ENCODE measurements at places on chromosomes 2 and 18.

DNA sequence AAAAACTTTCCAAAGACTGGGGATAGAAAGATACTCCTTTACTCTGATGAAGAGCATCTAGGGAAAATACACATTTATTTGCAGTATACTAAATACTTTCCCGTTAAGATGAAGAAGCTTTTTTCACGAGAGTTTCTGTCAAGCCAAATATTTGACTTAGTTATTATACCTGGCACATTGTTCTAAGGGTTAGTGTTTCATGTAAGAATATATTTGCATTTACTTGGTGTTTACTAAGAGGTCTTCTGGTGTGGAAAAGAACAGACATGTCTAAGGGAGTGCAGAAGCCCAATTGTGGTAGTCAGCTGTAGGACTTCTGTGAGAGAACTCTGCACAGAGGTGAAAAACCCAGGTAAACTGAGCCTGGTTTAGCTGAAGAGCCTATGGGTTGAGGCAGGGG, 457.6 kb upstream of the SOX11 start:
- no peak for DNase-seq

- no peak for DNase-seq
Observed at GRCh38 chr2:165698444-165698884, 95.6 kb downstream of the GALNT3 start.

- no peak for DNase-seq
Observed at GRCh38 chr2:23009545-23010149, 375.3 kb upstream of the KLHL29 start.

DNA sequence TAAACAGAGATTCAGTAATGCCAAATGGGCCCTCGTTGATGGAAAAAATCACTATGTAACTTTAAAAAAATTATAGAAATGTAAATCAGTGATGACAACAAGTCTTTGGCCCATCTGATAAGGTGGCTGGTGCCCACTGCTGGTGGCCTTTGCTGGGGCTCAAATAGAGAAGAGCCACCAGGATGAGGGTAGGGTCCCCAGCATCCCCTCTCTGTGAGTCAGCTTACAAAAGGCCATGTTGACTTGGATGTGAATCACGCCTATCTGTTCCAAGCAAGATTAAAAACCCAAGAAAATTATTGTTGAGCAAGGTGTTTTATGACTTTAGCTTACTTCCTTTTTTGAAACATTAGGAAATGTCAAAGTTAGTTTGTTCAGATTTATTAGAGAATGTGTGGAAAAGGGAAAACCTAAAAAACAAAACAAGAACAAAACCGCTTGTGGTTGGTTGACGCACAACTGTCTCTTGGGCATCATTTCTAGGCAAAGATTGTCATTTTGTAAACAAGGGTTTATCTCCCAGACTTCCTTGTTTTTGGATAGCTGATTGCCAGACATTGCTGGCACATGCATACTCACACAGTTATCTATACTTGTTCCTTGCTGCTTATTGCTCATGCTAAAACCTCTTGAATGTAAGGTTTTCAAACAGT, 53.7 kb upstream of the ZNF396 start:
- no peak for DNase-seq

DNA sequence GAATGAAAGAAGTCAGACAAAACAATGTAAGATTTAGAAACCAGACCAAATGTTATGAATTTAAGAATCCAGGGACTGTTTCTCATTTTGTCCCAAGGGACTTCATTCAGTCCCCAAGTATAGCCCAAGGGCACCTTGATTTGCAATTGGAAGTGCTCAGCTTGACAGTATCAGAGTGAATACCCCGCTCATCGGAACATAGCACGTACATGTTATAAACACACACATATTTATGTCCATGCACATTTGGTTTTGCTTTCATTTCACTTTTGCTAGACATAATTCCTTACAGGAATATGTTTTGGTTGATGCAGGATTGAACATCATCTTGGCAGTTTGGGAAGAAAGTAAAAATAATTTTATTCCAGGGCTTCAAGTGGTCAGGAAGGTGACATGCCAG, 100.2 kb downstream of the PID1 start:
- DNase-seq = no peak

GRCh38 chr2:2747797-2748301, 416.8 kb upstream of the MYT1L start:
- no peak for DNase-seq

Data from T-helper 1 cell (primary cell).